ENCODE measurements at places on chromosomes 4 and X.

DNA sequence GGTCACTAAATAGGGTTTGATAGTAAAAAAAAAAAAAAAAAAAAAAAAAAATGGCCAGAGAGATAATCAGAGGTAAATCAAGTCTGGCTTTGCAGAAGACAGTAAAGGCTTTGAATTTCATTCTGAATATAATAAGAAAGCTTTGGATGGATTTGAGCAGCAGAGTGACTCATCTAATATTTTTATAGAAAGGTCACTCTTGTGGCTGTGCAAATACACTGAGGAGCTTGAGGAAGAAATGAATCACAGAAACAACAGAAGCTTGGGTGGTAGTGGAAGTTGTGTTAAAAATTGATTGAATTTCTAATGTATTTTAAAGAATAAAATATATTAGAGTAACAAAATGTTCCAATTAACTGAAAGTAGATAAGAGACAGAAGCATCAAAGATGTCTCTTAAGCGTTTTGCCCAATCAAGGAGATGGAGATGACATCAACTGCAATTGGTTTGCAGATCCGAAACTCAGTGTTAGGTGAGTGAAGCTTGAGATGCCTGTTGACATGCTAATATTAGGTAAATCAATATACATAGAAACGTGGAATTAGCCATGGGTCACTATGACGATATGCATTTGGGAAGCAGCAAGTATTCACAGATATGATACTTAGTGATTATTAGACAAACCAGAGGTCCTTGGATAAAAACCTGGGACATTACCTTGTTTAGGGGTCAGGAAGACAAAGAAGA lies 280.5 kb downstream of the GPM6A start:
- no peak overlapping the region for H3K4me3 ChIP-seq
- H3K27ac ChIP-seq, result no peak overlapping the region
- H3K27me3 ChIP-seq, result no peaks in the 10 kb centered on the region
- H3K36me3 ChIP-seq, result no peaks in the 10 kb centered on the region
- no peaks in the 10 kb centered on the region for H3K4me1 ChIP-seq

DNA sequence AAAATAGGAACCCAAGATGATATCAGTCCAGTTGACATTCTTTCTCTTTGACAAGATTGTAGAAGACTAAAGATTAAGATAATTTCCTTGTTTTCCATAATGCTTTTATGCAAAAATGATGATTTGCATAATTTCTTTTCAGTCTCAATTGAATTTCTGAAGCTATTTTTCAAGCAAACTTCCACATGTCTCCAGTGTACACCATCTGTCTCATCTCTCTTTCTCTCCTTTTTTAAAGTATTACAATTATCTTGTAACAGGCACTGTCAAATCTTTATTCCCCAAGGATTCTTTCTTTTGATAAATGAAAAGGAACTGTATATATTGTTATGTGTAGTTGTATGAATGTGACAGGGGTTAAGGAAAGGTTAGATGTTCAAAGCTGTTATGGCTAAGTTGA lies 7.9 kb upstream of the SH3RF1 start:
- no peak for DNase-seq
- no peaks in the 10 kb centered on the region for H3K27me3 ChIP-seq
- H3K27ac ChIP-seq, result no peak overlapping the region
- no peak overlapping the region for H3K4me3 ChIP-seq
- H3K4me1 ChIP-seq, result no peaks in the 10 kb centered on the region

DNA sequence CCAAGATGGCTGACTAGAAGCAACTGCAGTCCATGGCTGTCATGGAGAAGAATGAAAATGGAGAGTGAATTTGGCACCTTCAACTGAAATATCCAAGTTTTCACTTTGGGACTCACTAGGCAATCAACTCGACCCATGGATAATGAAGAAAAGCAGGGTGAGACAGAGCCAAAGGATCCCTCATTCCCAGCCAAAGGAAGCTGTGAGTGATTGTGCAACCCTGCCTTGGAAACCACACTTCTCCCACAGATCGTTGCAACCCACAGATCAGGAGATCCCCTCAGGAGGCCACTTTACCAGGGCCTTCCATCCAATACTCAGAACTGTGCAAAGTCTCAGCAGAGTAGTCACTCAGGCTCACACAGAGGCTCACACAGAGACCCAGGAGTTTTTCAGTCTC lies 4.5 kb downstream of the CFAP299 start:
- no peak overlapping the region for H3K27ac ChIP-seq
- H3K36me3 ChIP-seq, result no peaks in the 10 kb centered on the region
- H3K27me3 ChIP-seq, result peaks cover 3% of the 10 kb centered on the region
- peaks cover 6% of the 10 kb centered on the region for H3K4me1 ChIP-seq
- no peak for DNase-seq

DNA sequence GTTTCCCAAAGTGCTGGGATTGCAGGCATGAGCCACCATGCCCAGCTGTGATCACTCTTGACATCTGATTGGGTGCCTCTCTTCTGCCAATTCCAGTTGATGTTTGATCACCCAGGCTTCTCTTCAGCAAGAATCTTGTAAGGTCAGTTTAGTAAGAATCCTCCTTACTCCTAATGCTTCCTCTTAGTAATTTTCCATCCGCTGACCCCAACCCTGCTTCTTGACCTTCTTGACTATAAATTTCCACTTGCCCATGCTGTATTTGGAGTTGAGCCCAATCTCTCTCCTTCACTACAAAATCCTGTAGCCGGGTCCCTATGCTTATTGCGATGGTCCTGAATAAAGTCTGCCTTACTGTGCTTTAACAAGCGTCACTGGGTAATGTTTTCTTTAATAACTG lies 75.4 kb downstream of the DDIT4L start:
- no peak overlapping the region for H3K27ac ChIP-seq
- no peak overlapping the region for H3K4me3 ChIP-seq
- no peaks in the 10 kb centered on the region for H3K36me3 ChIP-seq
- no peaks in the 10 kb centered on the region for H3K27me3 ChIP-seq
- H3K4me1 ChIP-seq, result no peaks in the 10 kb centered on the region

DNA sequence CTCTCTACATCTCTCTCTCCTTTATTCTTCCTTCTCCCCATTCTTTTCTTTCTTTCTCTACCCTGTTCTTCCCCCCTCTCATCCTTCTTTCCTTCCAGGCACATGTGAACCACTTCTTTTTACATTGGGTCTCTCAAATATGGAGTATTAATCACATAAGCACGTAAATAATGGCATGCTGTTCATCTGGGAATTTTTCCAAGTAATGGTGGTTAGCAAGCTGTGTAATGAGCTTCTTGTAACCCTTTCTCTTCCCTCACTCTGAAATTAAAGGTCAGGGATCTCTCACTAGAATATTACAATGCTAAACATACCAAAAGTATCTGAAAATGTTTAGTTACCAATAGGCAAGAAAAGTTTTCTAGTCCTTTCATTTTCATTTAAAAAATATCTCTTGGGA lies 239.9 kb upstream of the TEX13A start:
- H3K4me1 ChIP-seq, result no peaks in the 10 kb centered on the region
- H3K27me3 ChIP-seq, result no peaks in the 10 kb centered on the region
- H3K4me3 ChIP-seq, result no peak overlapping the region
- DNase-seq, result no peak
- H3K27ac ChIP-seq, result no peak overlapping the region

- no peak for DNase-seq
- no peaks in the 10 kb centered on the region for H3K27me3 ChIP-seq
- peaks cover 14% of the 10 kb centered on the region for H3K36me3 ChIP-seq
- no peak overlapping the region for H3K4me3 ChIP-seq
Measured at GRCh38 chr4:184399512-184399908, 74.8 kb downstream of the IRF2 start.

DNA sequence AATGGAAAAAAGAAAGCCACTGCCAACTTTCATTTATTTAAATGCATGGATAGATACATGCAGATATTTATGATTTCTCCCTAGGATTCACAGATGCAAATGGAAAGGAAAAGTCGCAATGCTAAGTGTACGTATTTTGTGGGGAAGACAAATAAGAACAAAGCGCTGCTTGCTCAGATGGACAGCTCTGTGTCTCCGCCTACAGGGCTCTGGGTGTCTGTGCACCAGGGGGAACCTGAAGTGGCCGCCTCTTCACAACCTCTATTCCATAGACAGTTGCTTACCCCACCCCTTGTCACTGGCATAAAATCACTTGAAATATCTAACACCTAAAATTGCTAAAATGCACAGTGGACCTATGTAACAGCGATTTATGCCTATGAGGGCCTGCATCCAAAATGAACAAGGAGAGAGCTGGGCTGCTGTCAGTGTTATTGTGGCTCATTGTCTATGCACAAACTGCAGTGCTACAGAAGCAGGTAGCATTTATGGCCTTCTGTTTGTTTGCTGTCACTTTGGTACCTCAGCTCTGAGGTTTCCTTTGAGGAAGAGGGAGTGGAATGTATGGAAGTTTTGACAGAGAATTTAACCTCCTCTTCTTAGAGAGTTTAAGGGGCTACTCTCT lies 58.6 kb upstream of the PAGE1 start:
- peak; percentile 32 for DNase-seq
- no peak overlapping the region for H3K27ac ChIP-seq
- H3K4me3 ChIP-seq, result no peak overlapping the region
- no peaks in the 10 kb centered on the region for H3K36me3 ChIP-seq
- no peaks in the 10 kb centered on the region for H3K4me1 ChIP-seq

DNA sequence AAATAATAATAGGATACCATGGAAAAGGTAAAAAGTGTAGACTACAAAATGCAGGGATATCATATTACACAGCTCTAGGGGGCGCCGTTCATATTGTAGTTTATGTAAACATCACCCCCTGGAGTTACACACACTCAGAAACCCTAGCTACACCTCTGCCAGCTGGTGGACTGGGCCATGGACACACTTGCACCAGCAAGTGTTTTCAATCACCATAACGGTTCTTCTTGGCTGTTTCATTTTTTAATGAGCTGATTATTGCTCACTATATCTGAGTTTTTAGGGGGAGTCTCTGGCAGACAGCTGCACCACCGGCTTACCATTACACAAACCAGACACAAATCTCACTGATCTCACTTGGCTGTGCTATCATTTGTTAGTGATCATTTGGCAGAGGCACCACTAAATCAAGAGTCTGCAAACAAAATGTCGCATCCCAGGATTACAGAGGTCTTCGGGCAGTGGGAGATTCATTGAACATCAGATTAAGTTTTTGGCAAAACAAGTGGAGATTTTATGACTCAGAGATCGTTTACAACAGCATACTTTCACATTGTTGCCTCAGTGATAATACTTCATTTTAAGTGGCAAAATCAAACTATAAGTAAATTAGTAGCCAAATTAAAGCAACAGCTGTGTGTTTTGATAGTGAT lies 185.7 kb downstream of the UNC5C start:
- H3K27me3 ChIP-seq, result no peaks in the 10 kb centered on the region
- H3K4me3 ChIP-seq, result no peak overlapping the region
- peak; percentile 54 for DNase-seq
- peak overlapping the region; percentile 1 for H3K27ac ChIP-seq

GRCh38 chr4:156609421-156609820 lies 362.2 kb downstream of the PDGFC start:
- no peaks in the 10 kb centered on the region for H3K36me3 ChIP-seq
- H3K27me3 ChIP-seq, result no peaks in the 10 kb centered on the region
- DNase-seq, result no peak
- no peak overlapping the region for H3K27ac ChIP-seq
- no peaks in the 10 kb centered on the region for H3K4me1 ChIP-seq
